Natural killer cell (primary cell): ENCODE measurements at places on chromosomes 5 and 9. TPM values are rescaled to one million over a fixed set of nuclear protein-coding genes. Genes with fewer than 3 reads are reported as not detected.

The SLC38A9 gene
- 20.6 TPM for total RNA-seq

- DNase-seq, result no peak
These were observed 103.1 kb downstream of the CEMIP2 start for GRCh38 chr9:71665247-71665646.

DNA sequence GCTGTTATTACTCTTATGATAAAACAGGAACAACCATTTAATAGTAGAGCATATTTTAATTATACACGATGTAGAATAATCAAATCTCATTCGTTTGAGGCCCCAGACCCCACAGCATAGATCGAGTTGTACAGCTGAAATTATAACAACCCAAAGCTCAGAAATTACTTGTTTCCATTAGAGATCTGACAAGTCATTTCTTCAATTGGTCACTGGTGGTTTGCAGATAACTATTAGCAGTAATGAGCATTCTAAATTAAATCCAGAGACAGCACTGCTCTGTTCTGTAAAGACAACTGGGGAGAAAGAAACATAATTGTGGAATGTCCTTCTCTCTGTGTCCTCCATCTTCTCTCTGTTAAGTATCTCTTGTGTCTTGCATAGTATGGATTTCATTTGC is 12.9 kb downstream of the CDK5RAP2 start:
- no peak for DNase-seq

- DNase-seq, result no peak
These were observed 499.2 kb downstream of the BNC2 start for GRCh38 chr9:16371306-16371705.

- no peak for DNase-seq
These were observed 62.7 kb downstream of the PRELID2 start for GRCh38 chr5:145772466-145772865.

DNA sequence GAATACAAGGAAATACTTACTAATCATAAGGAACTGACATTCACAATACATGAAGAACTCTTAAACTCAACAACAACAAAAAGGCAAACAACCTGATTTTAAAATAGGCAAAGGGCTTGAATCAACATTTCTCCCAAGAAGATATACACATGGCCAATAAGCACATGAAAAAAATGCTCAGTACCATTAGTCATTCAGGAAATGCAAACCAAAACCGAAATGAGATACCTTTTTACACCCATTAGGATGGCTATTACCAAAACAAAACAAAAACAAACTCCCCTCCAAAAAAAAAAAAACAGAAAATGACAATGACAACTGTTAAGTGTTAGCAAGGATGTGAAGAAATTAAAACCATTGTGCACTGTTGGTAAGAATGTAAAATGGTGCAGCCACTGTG is 104.1 kb upstream of the ZNF462 start:
- DNase-seq, result no peak

- DNase-seq, result no peak
These were observed 138.0 kb downstream of the CAAP1 start for GRCh38 chr9:26754509-26755164.

The MELK gene
- 1.6 TPM for total RNA-seq

- DNase-seq, result no peak
These were observed 997.7 kb downstream of the PTPRD start for GRCh38 chr9:9615086-9615485.

DNA sequence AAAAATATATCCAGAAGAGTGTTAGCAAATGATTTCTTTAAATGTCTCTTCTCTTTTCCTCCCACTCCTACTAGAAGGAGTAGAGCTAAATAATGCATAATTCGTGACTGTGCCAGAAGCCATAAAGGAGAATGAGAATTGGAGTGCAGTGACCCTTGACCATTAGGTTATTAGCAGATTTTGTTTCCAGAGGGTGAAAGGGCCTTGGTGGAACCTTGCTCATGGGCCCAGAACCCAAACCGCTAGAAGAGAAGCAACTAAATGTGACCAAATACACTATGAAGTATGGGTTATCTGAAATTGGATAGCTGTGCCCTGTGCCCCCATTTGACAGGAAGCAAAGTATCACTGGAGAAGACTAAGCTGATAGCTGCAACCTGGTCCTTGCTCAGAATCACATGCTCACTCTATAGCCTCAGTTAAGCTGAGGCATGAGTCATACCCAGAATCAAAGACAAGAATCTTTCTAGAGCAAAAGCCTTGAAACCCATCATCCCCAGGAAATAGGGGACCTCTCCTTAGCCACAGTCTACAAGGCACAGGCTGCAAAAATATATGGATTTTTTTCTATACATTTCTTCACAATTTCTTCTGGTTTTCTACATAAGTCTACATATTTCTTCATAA is 36.3 kb downstream of the CAPSL start:
- DNase-seq, result no peak

DNA sequence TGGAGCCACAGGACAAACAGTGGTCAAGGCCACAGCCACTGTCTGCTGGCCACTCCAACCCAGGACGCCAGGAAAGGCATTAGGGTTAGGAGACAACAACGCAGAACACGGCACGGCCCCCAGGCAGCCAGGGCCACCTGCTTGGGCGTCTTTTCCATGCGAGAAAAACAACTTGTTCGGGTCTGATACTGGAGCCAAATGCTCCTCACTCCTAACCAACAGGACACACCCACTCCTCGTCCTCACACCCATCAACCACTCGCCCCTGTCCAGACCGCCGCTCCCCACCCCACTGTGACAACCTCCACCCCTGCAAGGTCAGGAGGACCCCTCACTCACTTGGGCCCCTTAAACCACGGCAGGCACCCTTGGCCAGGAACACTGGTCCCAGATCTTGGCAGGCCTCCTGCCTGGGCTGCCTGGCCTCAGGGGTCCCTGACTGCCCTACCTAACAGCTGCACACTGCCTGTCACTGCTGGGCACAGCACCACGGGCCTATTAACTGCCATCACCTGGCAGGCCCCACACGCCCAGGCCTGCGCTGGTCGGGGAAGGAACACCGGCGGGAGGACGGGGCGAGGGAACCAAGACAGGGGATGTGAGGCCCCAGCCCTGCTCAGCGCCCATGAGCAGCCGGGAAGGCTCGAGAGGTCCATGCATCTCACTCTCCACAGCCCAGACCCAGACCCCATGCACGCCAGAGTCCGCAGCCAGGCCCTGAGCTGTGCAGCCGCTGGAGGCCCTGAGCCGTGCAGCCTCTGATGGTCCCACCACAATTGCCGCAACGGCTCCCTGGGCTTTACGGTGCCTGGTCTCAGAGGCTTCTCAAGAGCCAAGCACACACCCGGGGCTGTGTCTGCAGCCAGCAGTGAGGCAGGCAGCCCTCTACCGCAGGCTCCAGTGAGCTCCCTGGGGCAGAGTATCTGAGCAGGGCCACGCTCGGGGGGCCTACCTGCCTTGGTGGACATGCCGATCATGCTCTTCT is 13.8 kb downstream of the CLPTM1L start:
- DNase-seq, result no peak

DNA sequence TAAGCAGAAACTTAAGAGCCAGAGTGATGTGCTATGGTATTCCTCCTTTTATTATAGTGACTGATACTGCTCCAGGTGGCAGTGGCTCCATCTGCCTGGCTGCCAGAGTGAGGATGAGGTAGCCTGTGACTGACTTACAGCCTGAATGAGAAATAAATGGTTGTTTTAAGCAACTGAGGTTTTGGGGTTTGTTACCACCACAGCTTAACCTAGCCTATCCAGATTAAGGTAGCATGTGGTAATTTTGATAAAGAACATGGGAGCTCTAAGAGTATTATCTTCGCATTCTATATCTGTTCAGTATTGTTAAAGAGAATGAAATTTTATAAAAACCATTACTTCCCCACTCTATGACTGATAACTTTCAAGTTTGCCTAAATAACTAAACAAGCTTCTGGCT is 39.0 kb downstream of the GOLPH3 start:
- no peak for DNase-seq

GRCh38 chr5:142621227-142621626 is 64.7 kb downstream of the FGF1 start:
- DNase-seq, result no peak

- DNase-seq, result no peak
These were observed 608.1 kb downstream of the PDE4D start for GRCh38 chr5:59285300-59286016.

GRCh38 chr5:135533334-135533733 is 2.4 kb downstream of the NEUROG1 start:
- DNase-seq, result no peak

DNA sequence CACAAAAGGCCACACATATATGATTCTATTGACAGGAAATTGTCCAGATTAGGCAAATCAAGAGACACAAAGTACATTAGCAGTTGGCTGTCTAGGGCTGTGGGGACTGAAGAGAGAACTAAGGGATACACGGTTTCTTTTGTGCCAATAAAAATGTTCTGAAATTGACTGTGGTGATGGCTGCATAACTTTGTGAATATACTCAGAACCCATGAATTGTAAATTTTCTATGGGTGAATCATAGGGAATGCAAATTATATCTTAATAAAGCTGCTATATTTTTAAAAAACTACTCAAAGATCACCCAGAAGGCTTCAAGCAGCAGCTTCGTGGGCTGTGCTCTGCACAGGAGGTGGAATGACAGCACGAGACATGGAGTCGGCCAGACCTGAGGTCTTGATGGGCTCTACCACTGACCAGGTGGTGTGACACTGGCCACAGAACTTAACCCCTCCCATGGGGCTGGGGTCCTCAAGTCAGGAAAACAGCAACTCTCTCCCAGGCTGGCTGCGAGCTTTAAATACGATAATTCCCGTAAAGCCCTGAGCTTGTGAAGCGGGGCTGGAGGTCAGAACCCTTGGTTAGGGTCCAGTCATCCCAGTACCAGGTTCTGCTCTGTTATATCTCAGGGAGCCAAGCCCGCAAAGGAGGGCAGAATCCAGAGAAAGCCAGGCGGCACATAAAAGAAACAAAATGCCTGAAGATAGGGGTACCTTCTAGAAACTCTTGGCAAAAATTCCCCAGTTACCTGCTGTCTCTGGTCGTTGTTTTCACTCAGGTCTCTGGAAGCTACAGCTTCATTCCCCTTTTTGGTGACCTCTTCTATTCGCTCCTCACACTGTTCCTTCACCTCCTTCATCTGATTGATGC is 59.1 kb downstream of the GOLM1 start:
- no peak for DNase-seq

GRCh38 chr9:93599571-93600403 is 23.4 kb downstream of the PHF2 start:
- DNase-seq, result no peak

- DNase-seq, result no peak
These were observed 8.6 kb downstream of the HAVCR2 start for GRCh38 chr5:157100140-157100679.

DNA sequence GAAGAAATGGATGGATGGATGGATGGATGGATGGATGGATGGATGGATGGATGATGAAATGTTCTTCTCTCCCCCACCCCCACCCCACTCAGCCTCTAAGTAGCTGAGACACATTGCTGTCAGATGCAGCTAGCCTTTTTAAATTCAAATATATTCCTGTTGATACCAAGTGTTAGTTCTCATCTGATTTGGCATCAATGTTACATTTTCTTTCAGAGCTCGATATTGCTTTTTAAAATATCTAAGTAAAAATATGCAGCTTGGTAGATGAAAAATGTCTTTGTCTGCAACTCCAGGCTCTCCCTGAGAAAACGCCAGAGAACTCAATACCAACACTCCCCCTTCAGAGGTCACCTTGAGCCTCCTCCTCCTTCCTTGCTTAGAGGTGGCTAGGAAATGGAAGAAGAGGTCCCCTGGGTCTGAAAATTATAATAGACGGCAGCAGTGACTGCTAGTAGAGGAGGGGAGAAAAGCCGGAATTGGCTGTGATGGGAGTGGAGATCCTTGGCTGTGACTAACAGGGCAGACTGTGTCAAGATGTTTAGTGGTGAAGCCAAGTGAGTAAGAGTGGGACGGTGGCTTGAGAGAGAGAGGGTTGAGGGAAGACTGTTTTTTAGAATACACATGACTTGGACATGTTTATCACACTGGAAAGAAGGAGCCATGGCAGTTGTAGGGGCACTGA is 156.0 kb downstream of the ZNF462 start:
- no peak for DNase-seq

The PCDHB14 gene
- total RNA-seq, result not detected

GRCh38 chr9:81756561-81756960 is 67.2 kb upstream of the TLE1 start:
- no peak for DNase-seq

DNA sequence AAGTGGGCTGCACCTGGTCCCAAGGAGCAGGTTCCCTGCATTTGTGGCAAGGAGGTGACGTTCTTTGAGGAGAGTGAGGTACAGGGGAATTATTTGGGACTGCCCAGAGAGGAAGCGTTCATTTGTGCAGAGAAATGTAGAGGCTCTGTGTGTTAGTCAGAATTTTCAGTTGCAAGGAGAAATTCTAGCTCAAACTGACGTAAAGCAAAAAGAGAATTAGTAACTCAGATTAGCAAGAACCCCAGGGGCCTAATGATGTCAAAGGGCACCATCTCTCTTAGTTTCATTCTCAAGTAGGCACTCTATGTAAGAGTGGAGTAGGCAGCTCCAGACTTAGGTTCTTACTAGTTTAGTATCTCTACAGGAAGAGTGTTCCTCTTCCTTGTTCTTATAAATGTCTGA is 2.4 kb upstream of the TXN start:
- DNase-seq, result no peak

- DNase-seq, result no peak
These were observed 56.9 kb downstream of the AP3S1 start for GRCh38 chr5:115898656-115899055.

The PRDM9 gene
- not detected for total RNA-seq

- no peak for DNase-seq
These were observed 95.5 kb downstream of the F2RL2 start for GRCh38 chr5:76527685-76528161.

The GFI1B gene
- total RNA-seq, result 3.3 TPM

The VLDLR gene
- 2.6 TPM for total RNA-seq

The MZB1 gene
- 2.8 TPM for total RNA-seq

The SEMA4D gene
- 448 TPM for total RNA-seq

DNA sequence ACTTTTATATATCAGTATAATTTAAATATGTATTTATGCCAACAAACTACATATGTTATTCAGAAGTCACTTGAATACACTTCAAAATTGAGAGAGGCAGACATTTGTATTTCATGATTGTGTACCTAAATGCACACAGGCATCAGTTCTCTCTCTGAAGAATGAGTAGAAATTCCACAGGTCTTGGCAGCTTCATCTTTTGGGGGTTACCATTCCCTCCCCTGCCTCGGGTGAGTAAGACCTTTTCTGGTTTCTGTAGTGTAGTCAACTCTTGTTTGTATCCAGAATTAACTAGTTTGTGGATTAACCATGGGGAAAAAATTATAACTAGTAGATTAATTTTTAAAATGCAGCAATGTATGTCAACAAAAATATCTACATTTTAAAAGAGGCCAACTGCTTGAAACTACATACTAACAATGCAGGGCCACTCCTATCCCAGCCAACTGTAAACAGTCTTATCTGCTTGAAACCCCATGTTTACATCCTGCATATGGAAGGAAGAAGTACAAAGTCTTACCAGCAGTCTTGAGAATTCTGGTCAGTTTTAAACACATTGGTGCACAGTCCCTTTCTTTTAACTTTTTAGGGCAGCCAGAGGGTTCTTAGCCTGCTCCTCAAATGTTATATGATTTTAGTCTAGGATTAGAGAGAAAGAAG is 339.6 kb upstream of the KIF2A start:
- no peak for DNase-seq
